ENCODE measurements at places on chromosomes 5 and 9.

GRCh38 chr5:2257326-2258244, 374.9 kb upstream of the IRX4 start:
- no peak for DNase-seq

- DNase-seq, result no peak
These were observed 520 bp downstream of the PRRX2 start for GRCh38 chr9:129665814-129666520.

GRCh38 chr5:177501874-177502678, 4.7 kb upstream of the PDLIM7 start:
- DNase-seq, result no peak

DNA sequence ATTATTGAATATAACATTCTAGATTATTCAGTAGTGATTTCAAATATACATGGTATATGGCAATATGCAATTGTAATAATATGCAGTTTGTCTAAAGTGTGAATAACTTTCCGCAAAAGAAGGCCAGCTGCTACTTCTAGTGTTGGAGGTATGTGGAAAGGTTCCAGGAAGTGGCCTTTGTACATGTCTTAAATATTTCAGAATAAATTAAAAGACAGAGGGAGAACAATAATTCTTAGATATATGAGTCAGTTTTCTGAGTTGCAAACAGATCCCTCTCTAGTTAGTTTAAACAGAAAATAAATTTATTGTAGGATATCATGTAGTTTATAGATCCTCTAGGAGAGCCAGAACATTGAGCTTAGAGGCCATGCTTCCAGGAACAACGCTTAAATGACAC, 210.8 kb upstream of the ELL2 start:
- no peak for DNase-seq

- DNase-seq, result no peak
These were observed 117.1 kb upstream of the WWC1 start for GRCh38 chr5:168174376-168174775.

Data from activated T-helper 1 cell treated with Interleukin-2 at 50 U/mL for 16 hours (primary cell).